ENCODE measurements at places on chromosomes 3 and 15.

DNA sequence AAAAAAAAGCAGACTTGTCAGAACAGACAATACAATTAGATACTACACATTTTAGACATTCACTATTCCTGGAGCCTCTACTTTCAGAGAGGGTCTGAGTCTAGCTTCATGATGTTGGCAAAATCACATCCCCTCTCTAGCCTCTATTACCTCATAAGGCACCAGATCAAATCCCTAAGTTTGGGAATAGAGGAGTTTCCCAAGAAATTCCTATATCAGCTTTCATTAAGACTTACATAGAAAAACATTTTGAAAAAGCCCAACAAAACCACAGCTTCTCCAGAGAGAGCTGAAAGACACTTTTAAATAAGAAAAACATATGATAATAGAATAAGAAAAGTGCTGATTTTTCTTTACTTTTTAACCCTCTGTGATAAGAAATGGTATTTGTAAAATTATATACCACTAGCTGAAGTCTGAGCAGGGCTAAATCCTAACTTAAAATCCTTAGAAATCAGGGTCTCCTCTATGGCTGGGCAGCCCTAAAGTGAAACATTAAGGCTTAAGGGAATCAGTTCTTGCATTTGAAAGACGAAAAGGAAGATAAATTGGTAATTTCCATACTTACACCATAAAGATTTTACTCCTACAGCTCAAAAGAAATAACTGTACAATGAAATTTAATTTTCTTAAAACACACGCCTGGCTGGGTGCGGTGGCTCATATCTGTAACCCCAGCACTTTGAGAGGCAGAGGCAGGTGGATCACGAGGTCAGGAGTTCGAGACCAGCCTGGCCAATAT is 4.3 kb downstream of the TBC1D2B start:
- DNase-seq = no peak

GRCh38 chr15:46580924-46581323 is 946.1 kb downstream of the SQOR start:
- no peak for DNase-seq

- DNase-seq = no peak
Observed at GRCh38 chr3:71247958-71248335, 335.6 kb downstream of the FOXP1 start.

- DNase-seq = no peak
Observed at GRCh38 chr15:45715528-45715927, 80.7 kb downstream of the SQOR start.

- DNase-seq = no peak
Observed at GRCh38 chr15:94626949-94627348, 395.6 kb downstream of the MCTP2 start.

- DNase-seq = no peak
Observed at GRCh38 chr3:141602706-141603105, 115.9 kb downstream of the RASA2 start.

DNA sequence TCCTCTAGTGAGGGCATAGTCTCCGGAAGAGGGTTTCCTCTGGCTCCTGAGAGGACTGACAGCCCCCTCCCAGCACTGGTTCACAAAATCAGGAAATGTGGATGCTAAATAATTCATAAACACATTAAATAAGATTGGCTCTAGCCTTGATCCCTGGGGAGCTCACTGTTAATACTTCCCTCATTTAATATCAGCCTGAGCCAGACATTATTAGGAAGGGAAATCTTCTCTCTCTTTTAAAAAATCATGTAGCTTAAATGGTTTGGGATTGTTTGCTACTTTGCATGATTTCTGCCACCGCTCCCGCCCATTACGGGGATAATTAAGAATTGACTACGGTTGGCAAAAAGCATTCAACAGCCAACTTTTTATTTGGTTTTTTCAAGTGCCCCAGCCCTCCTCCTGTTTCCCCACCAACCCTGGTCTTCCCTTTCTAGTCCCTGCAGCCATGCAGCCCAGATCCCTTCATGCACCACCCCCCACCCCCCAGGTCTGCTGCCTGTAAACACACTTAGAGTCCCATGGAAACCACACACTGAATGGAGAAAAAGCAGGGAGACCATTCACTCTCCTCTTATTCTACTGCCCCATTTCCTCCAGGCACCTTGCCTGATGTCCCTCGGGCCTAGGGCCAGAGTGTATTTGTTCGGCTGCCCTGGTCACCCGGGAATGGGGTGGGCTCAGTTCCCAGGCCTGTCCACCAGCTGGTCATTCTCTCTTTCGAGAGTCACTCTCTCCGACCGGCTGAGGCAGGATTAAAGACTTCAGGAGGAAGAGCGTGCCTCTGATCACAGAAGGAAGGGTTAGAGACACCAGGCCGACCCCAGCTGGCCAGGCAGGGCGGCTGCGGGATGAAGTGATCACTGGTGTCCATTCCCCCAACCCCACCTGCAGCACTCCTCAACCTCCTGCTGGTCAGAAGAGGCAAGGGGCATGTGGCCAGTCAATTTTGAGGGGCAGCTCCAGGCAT is 45.1 kb downstream of the SEMA5B start:
- no peak for DNase-seq

- peak; percentile 21 for DNase-seq
Observed at GRCh38 chr15:77295446-77295845, 124.5 kb downstream of the PEAK1 start.

DNA sequence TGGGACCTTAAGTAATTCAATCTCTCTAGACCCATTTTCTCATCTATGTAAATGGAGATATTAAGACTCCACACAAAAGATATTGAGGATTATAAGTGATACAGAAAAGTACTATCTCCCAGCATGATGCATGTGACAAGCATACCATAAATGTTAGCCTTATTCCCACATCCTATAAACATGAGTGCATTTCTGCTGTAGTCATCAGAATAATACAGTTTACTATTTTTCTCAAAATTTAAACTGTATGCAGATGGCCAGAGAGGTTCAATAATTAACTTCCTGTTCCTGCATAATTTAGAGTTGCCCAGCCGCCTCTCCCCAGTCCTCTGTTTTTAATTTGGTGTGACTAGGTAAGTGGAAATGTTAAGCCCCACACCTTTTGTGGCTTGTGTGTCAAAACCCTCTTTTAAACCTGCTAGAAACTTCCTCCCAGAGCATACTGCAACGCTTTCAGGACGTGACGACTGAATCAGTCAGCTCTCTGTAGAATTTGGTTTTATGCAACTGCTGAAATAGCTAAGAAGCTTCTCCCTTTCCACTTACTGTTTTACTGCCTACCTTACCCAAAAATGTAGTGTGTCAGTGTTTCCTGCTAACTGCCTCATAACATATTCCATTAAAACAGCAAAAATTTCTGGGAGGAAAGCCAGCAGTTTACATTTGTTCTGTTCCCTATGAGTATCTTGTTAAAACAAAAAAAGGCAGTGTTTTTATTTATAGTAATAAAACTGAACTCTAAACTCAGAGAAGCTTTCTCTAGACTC is 1037.9 kb downstream of the EPHA3 start:
- no peak for DNase-seq

GRCh38 chr3:142609136-142609535 is 12.9 kb downstream of the PLS1 start:
- no peak for DNase-seq

GRCh38 chr3:15055019-15055557 is 10.0 kb downstream of the MRPS25 start:
- DNase-seq = no peak

- DNase-seq = no peak
Observed at GRCh38 chr15:74664670-74665069, 31.2 kb downstream of the EDC3 start.

- no peak for DNase-seq
Observed at GRCh38 chr3:125440559-125440955, 65.4 kb upstream of the ZNF148 start.

DNA sequence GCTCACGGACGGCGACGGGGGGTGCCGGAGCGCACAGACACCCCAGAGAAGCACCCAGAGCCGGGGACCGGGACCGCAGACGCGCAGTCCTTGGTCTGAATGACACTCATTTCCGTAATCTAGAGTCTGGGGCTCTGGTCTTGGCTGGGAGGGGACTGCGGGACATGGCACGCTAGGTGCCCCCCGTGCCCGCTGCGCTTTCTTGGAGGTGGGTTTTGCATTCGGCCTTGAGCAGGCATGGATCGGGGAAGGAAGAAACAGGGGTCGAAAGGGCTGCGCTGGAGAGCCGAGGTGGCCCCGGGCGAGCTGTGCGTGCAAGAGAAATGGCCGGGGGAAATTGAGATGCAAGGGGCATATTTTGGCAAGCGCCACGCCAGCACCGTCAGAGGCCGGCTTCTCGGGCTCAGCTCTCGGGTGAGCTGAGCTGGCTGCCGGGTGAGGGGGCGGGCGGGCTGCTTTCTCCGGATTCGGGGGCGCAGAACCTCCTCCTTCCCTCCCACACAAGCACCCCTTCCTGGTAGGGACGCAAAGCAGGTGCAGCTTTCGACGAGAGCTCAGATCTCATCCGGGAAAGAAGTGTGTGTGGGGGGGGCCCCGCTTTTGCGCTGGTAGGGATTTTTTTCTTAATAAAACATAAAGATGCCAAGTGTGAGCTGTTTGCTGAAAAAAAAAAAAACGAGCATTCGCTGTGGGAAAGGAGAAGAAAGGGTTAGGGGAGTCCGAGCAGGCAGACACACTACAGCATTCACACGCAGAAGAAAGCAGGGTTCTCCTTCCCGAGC is 963 bp upstream of the NTRK3 start:
- no peak for DNase-seq
